ENCODE measurements at places on chromosomes 7 and 10.

GRCh38 chr7:36395171-36395894 lies 5.7 kb downstream of the ANLN start:
- no peak for DNase-seq

DNA sequence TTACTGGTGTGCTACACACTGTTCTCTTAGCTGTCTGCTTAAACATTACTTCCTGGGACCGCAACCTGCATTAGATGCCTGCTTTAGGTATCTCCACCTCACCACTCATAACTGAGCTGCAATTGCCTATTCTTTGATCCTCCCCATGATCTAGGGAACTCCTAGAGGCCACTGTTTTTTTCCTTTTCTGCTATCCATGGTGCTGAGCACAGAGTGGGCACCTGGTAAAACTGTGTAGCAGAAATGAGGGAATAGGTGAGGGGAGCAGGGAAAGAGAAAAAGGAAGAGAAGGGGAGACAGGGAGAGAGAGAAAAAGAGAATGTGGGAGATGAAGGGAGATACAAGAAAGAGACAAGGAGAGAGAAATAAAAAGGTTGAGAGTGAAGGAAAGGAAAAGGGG lies 434.9 kb downstream of the ADRA2A start:
- DNase-seq, result no peak

GRCh38 chr10:79982362-79982800 lies 33.5 kb upstream of the SFTPD start:
- no peak for DNase-seq

GRCh38 chr10:11602919-11603523 lies 8.4 kb downstream of the USP6NL start:
- DNase-seq, result no peak

- no peak for DNase-seq
Measured at GRCh38 chr7:84390845-84391244, 196.3 kb upstream of the SEMA3A start.

DNA sequence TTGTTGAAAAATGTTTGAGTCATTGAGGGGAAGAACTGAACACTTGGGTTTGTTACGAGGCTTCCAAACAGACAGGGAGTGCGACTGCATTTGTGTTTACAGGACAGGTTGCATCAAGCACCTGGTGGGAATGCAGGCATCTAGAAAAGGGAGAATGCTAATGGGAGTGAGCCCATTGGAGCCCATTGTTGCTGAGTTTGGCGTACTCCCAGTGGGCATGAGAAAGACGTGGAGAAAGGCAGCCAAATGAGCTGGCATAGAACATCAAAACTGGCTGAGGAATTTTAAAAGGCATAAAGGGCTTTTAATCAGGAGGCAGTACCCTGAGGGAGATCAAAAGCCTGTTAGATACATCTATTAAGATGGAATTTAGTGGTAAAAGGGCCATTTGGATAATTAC lies 171.6 kb upstream of the NPSR1 start:
- DNase-seq, result no peak

GRCh38 chr10:82738592-82738991 lies 863.6 kb downstream of the NRG3 start:
- DNase-seq, result no peak

DNA sequence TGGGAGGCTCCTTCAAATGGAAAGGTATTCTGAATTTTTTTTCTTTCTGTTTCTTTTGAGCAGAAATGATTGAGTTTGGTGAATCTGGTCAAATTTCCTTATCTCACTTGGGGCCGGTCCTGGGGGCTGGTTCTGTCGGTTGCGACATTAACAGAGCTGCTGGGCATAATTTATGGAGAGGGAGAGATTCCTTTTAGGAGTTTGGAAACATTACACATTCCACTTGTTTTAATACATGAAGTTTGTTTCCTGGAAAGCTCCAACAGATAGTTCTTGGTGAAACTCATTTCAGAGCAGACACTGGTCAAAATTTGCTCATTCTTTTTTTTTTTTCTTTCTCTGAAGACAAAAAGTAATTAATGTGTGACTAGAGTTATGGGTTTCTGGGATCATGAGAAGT lies 129.9 kb downstream of the ABCA13 start:
- no peak for DNase-seq

GRCh38 chr7:30468791-30469190 lies 9.8 kb downstream of the NOD1 start:
- DNase-seq, result no peak

DNA sequence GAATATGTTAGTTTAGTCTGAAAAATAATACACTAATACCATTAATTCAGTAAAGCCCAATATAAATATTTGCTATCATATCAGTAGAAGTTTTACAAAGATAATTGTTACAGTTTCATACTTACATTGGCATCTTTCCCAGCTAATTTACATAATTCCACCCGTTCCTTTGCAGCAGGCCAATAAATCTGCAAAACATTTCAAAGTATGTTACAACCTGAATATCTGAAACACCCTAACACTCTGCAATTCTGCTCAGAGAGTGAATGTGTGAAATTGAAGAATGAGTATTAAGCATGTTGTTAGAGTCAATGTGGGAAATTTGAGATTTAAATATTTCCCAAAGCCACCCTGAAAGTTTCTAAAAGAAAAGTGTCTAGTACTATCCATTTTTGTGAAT lies 105.5 kb downstream of the SEMA3D start:
- DNase-seq, result no peak

DNA sequence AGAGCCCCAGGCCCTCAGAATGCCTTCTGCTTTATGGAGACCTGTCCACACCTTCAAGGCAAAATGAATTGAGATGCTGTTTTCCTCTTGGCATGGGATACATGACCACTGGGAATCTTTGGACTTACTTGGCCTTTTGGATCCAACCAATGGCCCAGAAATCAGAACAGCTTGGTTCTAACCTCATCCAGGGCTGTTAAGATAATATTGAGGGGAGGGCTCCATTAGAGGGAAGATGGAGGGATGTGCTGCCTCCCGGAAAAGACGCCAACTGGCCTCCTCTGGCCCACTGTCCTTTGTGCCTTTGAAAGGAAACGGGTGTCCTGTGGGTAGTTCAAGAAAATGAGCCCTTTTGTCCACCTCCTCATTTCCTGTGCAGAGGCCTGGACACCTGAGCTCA lies 530.9 kb downstream of the KCNMA1 start:
- DNase-seq, result no peak

- DNase-seq, result no peak
Measured at GRCh38 chr10:13376746-13377145, 28.7 kb upstream of the SEPHS1 start.

- no peak for DNase-seq
Measured at GRCh38 chr7:147878912-147879661, 711.5 kb upstream of the C7orf33 start.

GRCh38 chr7:35646289-35647023 lies 48.5 kb downstream of the HERPUD2 start:
- no peak for DNase-seq

DNA sequence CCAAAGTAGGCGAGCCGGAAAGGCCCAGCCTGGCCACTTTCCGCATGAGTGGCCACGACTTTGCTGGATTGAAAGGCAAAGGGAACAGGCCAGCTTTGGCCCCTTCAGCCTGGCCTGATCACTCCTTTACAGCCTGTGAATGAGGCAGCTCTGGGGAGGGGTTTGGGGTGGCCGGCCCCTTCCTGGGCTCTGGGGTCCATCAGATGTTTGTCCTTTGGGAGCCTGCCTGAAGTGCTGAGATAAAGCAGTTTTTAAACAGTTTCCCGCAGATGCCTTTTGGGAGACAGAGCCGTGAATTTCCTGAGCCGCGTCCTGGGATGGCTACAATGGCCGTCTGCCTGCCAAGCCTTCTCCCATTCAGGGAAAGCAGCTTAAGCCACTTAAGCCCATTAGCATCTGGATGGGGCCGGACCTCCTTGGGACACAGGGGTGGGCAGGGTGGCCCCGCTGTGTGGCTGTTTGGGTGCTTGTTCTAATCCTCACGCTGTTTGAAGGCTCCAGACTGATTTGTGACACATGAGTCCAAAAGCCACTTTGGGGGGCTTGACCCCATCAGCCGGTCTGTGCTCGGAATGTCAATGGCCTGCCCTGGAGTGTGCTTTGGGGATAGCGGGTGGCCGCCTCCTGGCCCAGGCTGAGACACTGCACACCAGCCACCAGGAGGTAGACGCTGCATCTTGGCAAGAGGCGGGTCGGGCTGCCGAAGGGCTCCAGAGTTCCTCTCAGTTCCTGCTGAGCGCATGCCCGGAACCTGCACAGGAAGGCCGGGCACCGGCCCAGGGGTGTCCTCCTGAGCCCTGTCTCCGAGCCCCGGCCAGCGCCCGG lies 38.9 kb downstream of the NKX6-2 start:
- DNase-seq, result no peak

- DNase-seq, result no peak
Measured at GRCh38 chr7:46230990-46231305, 309.9 kb upstream of the IGFBP3 start.

DNA sequence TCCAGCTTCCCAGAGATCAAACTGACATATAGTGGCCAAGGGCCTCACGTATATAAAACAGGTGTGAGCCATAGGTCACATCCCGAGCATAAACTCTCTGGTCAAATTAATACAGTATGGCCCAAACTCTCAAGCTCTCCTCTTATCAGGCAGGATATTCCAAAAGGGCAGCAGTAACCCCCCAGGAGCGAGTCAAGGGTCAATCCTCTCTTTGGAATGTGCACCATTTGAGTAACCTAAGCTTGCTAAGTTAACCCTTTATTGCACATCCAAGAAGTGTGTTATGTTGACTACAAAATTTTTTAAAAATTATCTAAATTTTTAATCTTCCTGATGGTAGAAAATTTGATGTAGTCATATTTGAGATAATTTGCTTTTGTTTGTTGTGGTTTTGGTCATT lies 4.5 kb upstream of the TRIM24 start:
- DNase-seq, result no peak

DNA sequence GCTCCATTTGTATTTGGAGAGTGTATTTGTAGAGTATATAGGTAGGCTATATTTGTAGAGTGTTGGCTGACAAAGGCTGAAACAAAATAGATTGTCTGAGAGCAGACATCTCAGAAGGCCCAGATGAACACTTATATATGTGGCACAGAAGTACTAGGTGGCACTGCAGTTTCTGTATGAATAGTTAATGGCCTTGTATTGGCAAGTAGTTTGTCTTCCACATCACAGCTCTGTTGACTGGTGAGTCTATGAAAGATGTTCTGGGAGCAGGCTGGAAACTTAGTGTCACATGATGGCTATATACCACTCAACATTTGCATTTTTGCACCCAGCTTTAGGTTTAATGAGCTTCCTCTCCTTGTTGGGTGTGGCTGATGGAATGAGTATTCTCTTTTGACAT lies 51.9 kb downstream of the CCNY start:
- no peak for DNase-seq

DNA sequence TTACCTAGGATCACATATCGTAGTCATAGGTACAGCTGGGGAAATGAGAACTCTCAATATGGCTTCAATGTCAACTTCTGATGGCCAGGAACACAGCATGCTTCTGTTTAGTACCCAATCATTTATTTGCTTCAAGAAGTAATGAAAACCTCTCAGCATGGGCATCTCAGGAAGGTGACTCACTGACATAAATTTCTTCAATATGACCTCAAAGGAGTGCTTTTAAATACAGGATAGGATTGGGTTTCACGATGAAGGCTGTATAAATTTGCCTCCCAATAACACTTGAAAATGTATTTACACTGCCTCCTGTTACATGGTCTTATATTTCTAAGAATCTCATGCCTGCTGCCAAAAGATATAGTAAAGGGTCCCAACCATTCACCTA lies 15.1 kb downstream of the ITGA8 start:
- DNase-seq, result no peak

DNA sequence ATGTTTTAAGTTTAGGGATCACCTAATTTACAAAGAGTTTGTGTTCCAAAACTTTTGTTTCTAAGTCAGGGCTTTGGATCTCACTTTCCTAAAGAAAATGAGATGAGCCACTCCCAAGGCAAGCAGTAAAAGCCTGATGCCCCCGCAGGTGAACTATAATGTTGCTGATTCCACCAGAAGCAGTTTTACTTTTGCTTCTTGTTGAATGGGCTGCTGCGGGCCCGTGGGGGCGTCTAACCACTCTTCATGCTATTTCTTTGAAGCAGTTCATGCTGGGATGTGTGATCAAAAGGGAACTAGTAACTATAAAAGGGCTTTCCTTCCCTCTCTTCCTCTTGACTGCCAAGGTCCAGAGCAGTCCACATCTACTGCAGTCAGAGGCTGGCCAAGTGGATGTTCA lies 118.7 kb upstream of the NEBL start:
- DNase-seq, result no peak

- no peak for DNase-seq
Measured at GRCh38 chr7:83541187-83541960, 107.6 kb downstream of the SEMA3E start.

DNA sequence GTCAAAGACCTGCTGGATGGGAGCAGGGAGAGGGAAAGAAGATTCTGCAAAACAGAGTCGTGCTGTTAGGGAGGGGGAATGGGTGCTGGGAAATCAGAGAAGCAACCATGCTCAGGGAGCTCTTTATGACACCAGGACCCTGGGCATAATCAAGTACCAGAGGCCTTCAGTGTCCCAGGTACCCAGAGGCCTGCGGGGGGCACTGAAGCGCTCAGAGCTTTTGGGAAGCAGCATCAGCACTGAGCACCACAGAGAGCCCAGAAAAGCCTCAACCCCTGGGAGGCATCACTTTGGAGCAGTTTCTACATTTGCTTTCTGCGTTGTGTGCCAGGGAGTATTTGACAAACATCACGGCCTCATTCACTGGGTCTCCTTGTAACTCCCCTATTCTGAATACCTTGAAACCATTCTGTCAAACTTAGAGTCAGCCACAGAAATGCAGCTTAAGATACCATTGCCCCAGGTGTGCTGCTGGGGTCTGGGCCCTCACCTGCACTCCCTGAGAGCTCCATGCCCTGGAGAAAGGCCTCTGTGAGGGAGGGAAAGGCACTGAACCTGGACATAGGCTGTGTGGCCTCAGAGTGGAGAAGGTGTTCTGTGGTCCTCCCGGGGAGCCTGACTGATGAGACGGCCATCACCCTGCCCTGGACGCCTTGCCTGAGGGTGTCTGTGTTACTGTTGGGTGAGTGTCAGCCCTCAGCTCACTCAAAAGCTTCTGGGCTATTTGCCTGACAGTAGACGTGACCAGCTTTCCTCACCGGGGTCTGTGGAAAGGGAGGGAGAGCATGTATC lies 37.1 kb downstream of the CXCL12 start:
- no peak for DNase-seq

GRCh38 chr10:24241536-24242040 lies 32.6 kb downstream of the KIAA1217 start:
- no peak for DNase-seq

GRCh38 chr10:31270954-31271353 lies 48.1 kb upstream of the ZEB1 start:
- DNase-seq, result no peak

GRCh38 chr10:16948361-16948760 lies 131.1 kb upstream of the RSU1 start:
- DNase-seq, result no peak

DNA sequence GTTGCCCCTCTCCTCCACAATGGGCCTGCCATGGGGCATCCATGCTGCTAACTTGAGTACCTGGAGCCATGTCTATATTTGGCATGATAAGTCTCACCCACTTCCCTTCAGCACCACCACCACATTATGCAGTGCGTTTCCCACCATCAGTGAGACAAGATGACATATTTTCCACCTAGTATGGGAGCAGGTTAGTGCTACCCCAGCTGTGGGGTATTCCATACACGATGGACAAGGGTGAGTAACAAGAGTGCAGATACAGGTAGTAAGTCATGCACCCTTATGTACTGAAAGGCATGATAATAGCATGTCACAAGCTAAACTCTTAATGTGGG lies 21.2 kb upstream of the OR2AE1 start:
- DNase-seq, result no peak

Measured in AG09319 (cell line).